CD4-positive, alpha-beta T cell treated with Interleukin-2 at 100 ng/mL for 4 hours (primary cell): ENCODE measurements at places on chromosomes 6 and 20.

GRCh38 chr20:24638591-24639548 lies 169.4 kb downstream of the SYNDIG1 start:
- DNase-seq, result no peak

- no peak for DNase-seq
Measured at GRCh38 chr6:96104910-96105309, 89.1 kb downstream of the FUT9 start.

DNA sequence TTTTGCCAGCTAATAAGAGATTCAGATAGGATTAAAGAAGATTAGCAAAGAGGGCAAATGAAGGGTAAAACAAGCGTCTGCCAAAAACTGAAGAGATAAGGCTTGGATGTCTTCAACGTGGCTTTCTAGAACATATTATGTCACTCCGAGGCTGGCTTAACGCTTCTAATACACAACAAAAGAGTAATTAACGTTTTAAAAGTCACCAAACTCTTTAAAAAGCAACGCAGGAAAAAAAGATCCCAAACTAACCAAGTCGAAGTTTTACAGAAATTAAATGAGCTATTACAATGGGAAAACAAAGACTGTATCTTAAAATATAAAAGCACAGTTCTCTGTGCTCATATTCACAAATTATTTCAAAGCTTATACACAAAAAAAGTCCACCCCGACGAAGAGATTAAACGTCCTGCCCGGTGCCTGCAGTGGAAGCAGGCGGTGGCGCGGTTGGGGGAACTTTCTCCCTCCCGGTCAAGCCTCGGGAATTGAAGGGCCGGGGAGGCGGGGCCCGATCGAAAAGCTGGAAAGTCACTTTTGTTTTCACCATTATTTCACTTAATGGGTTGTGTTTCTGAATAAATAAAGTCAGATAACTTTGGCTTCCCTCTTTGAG lies 1.2 kb downstream of the MAK start:
- no peak for DNase-seq

GRCh38 chr6:33417903-33418689 lies at the start of gene CUTA:
Gene CUTA, minus strand, starts transcription at chr6:33418107. Its CDS starts 107 bp downstream, at chr6:33418000.
- peak; percentile 99 for DNase-seq

DNA sequence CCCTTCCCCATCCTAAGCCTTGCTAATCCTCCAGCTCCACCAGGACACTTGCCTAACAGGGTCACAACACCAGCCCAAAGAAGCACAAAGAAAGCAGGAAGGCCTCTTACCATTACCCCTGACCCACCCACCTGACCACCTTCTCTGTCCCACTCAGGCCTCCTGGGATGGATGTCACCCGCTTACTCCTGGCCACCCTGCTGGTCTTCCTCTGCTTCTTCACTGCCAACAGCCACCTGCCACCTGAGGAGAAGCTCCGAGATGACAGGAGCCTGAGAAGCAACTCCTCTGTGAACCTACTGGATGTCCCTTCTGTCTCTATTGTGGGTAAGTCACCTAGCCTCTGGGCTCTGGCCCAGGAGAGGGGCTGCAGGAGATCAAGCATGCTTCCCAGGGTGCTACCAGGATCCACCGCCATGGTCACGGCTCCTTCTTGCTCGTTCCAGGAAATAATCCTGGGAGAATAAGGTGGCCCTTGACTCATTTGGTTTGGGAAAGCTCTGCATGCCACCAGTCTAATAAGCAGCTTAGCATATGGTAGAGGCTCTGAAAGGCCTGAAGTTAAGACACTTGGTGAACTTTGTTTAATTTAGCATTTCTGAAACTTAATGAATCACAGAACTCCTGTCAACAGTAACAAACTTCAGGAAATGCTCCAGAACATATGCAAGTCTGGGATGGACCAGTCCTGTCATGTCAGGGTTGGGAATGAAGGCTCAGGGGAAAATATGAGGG lies 19.2 kb downstream of the ASIP start:
- no peak for DNase-seq

- no peak for DNase-seq
Measured at GRCh38 chr6:150634176-150634963, 34.7 kb downstream of the PLEKHG1 start.

DNA sequence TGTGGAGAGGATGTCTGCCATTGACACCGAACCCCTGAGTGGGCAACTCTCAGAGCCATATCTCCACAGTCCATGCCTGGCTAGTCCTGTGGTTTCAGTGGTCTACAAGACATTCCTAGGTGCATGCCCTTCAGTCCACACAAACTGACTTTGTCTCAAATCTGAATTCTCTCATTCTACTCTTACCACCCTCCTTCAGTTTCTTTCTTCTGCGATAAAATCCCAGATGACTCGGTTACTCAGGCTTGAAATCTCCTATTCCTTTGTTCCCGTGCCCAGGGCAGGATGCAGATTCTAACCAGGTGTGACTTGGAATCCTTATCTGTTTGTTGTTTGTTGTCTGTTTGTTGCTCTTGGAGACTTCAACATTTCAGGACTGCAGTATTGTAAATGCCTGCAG lies 9.3 kb downstream of the CDS2 start:
- no peak for DNase-seq

DNA sequence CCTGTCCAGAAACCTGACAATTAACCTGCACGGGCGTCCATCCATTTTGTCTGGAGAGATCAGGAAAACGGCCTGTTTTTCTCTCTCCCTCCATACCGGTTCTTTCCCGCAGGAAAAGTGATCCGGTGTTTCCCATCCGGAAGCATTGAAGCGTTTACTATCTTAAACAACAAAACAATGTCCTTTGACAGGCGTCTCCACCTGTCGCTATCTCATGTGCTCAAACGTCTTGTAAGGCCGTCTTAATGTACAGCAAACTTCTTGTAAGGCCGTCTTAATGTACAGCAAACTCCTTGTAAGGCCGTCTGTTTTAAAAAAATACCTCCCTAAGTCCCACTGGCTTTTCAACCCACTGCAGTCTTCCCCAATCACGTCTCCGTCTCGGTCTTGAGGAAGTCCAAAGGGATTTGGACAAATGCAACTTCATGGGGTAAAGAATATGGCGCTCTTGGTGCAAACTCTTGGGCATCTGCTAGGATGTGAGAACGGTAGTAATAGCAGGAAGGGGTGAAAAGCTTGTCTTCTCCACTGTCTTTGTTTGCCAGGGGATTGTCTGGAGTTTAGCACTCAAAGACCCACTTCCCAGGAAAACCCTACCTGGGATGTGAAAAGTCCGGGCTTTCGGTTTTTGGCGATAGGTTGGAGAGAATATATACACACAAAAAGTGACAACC lies 29.9 kb upstream of the TRIM27 start:
- DNase-seq, result no peak

DNA sequence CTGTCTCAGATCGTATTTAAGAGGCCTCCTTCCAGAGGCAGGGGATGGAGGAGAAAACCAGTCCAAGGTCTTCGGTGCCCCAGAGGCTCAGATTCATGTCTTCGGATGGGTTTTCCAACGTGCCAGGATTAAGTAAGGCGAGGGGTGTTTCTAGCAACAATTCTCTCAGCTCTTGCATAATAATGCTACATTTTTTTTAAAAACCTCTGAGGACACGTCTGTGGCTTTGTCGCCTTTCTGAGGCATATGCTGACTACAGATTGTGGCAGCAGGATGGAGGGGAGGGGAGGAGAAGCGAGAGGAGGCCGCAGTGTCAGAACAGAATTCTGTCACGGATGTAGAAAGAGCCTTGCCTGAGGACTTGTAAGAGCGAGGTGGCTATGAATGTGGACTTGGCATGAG lies 17.7 kb upstream of the CCDC167 start:
- peak; percentile 91 for DNase-seq

- DNase-seq, result no peak
Measured at GRCh38 chr20:34324541-34324940, 21.4 kb upstream of the AHCY start.

DNA sequence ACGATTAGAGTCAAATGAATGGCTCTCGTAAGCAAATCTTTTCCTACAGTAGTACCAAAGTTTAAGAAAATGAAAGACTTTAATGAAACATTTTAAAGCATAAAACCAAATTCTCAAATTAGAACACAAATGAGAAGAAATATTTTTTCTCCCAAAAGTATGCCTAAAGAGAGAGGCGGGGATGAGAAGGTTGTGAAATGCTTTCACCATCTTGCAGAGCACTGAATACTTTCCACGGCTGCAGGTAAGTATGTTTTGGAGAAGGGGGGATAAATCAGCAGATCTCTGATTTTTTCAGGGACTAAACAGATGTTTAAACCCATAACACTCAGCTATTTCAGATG lies 277.1 kb downstream of the ADGB start:
- no peak for DNase-seq

DNA sequence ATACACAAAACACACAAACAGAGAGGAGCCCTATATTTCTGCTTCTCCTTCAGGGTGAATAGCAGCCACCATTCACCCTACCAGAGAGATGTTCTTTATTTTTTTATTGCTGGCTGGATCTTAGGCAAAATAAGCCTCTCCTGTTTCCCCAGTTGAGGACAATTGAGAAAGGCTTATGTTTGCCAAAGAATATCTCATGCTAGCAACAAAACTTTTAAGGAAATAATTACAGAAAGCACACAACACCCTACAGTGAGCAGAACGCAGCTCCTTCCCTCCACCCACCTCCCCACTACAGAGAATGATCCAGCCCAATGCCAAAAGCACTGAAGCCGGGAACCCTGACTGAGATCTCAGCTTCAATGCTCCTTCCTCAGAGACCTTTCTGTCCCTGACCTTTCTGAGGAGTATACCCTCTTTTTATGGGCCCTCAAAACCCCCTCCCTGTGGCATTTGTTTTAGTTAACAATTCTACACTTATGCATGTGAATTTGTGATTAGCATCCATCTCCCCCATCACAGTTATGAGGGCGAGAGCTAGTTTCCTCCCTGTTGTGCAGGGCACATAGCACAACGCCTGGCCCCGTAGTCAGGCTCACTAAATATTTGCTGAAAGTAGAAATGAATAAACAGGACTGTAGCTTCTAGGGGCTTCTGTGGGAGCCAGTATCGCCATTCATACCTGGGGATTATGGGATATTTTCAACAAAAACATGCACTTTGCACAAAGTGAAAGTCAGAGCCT lies 491.6 kb upstream of the CDH4 start:
- no peak for DNase-seq

GRCh38 chr6:17218749-17219093 lies 62.4 kb upstream of the RBM24 start:
- no peak for DNase-seq

GRCh38 chr6:92840246-92840930 lies 579.0 kb downstream of the EPHA7 start:
- no peak for DNase-seq

GRCh38 chr6:101595276-101595675 lies 201.8 kb downstream of the GRIK2 start:
- DNase-seq, result no peak

GRCh38 chr6:40378071-40378724 lies 209.0 kb downstream of the LRFN2 start:
- no peak for DNase-seq

DNA sequence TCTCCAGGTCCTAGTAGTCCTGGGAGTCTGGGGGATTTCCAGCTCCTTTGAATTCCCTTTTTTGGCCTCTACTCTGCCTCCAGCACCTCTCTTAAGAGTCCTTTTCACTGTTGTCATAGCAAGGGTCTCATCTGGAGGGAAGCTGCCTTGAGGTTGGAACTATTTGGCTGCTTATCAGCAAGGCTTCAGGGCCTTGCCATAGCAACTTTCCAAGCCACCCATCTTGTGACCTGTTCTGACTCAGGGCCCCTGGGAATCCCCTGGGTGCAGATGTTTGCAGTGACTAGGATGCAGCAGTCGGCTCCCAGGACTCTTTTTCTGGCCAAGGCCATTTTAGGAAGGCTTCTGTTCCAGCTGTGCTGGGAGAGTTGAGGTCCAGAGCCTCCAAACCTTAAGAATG lies 12.4 kb downstream of the PKIG start:
- no peak for DNase-seq

GRCh38 chr6:168713839-168714238 lies 272.9 kb downstream of the SMOC2 start:
- DNase-seq, result no peak

DNA sequence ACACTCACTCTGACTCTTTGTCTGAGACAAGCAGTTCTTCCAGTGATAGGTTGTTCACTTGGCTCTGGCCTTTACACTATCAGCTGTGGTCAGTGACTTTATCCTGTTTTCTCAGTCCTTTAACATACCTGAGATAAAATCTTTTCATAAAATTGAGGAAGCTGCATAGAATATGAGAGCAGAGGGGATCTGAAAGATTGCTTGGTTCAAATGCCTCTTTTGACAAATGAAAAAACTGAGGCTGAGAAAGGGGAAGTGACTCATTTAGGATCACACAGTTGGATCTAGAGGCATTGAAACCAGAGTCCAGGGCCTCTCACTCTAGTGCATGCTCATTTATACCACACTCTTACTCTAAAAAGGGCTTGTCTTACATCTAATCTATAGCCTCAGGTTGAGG lies 277.0 kb upstream of the TBX18 start:
- no peak for DNase-seq

DNA sequence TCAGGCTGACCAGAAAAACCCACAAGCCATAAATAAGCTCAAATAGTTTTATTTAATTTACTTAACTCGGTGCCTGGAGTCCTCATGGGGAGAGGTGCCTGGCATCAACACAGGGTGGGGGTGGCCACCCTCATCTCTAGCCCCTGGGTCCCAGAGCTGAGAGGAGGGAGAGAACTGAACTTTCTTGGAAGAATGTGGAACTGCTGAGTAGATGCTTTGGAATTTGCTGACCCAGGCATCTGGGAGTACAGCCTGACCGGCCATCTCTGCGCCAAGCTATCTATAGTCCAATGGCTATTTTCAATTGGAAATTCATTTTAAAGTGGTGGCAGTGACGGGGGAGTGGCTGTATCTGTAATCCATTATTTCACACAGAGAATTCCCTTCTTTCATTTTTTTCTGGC lies 104.8 kb downstream of the CDH26 start:
- DNase-seq, result no peak

DNA sequence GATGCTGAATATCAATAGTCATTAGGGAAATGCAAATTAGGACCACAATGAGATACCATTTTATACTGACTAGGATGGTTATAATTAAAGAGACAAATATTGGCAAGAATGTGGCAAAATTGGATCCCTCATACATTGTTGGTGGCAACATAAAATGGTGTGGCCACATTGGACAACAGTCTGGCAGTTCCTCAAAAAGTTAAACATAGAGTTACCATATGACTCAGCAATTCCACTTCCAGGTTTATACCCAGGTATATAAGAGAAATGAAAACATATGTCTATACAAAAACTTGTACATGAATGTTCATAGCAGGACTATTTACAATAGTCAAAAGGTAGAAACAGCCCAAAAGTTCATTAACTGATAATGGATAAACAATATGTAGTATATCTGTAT lies 2.0 kb upstream of the CRIP3 start:
- DNase-seq, result no peak

DNA sequence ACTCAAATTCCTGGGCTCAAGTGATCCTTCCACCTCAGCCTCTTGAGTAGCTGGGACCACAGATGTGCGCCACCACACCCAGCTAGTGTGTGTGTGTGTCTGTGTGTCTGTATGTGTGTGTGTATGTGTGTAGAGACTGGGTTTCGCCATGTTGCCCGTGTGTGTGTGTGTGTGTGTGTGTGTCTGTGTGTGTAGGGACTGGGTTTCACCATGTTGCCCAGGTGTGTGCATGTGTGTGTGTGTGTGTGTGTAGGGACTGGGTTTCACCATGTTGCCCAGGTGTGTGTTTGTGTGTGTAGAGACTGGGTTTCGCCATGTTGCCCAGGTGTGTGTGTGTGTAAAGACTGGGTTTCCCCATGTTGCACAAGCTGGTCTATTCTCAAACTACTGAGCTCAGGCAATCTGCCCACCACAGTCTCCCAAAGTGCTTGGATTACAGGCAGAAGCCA lies 28.3 kb downstream of the CDK5RAP1 start:
- no peak for DNase-seq

- no peak for DNase-seq
Measured at GRCh38 chr6:119030759-119031158, 47.7 kb downstream of the FAM184A start.

GRCh38 chr6:16450285-16450684 lies 211.9 kb downstream of the GMPR start:
- DNase-seq, result no peak
